ENCODE measurements at places on chromosomes 3 and 15.

GRCh38 chr15:39510001-39510701 lies 70.7 kb upstream of the THBS1 start:
- no peak for DNase-seq

DNA sequence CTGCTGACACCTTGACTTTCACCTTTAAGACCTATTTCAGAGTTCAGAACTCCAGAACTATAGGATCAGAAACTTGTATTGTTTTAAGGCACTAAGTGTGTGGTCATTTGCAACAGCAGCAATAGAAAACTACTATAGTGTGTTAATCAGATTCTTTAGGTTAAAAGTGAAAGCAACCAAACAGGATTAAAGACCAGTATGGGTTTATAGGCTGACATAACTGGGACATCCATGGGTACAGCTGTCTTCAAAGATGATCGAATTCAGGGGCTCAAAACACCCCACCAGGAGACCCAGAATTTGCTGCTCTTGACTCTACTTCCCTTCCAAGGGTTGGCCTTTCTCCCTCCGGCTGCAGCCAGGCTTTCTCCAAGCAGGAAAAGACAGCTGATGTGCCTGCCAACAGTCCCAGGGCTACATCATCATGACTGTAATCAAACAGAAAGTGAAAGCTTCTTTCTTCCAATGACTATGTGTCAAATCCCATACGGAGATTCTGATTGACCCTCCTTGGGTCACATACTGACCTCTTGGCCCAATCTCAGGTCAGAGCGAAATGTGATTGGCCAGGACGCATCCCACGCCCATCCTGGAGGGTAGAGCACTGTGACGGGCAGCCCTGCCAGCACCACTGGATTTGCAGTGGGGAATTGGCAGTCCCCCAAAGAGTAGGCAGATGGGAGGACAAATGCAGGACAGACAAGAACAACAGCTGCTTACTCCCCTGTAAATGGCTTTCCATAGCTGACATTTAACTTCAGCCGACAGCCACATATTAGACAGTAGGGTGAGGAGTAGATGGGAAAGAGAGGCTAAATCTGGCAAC lies 51.4 kb upstream of the RNF7 start:
- no peak for DNase-seq

DNA sequence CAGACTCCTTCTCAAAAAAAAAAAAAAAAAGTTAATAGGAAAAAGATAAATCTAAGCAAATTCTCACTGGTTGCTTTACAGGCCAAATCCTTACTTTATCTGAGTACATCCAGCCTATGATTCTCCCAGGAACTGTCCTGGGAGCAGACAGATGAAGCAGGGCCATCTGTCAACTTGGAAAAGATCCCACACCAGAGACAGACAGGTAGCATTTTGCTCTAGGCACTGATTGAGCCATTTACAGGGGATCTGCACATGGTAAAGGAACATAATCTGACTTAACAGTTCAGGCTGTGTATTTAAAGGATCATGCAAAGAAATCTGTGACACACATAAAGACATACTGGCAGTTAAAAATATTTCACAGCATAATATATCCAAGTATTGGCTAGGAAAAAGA lies 1006.5 kb downstream of the TBL1XR1 start:
- DNase-seq: no peak

DNA sequence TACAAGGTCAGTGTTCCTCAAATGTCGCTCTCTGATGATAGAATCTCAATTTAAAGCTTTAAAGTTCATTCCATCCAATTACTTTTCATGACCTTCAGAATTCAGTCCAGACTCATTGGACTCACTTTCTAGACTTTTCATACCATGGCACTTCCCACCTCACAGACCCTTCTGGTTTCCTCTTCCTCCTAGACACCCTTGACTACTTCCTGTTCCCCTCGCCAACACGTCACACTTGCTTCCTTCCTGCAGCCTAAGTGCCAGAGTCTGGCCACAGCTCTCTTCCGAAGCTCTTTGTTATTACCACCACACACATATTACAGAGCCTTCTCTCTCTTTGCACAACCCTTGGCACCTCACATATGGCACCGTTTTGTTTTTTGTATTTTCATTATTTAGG lies 59.1 kb upstream of the UMPS start:
- DNase-seq: no peak

- no peak for DNase-seq
Observed at GRCh38 chr15:33370623-33371020, 59.9 kb downstream of the RYR3 start.

DNA sequence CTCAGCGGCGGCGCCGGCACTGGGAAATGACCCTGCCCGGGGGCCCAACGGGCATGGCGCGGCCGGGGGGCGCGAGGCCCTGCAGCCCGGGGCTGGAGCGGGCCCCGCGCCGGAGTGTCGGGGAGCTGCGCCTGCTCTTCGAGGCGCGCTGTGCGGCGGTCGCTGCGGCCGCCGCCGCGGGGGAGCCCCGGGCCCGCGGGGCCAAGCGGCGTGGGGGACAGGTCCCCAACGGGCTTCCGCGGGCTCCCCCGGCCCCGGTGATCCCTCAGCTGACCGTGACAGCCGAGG lies 172 bp downstream of the ITPKA start:
- no peak for DNase-seq

DNA sequence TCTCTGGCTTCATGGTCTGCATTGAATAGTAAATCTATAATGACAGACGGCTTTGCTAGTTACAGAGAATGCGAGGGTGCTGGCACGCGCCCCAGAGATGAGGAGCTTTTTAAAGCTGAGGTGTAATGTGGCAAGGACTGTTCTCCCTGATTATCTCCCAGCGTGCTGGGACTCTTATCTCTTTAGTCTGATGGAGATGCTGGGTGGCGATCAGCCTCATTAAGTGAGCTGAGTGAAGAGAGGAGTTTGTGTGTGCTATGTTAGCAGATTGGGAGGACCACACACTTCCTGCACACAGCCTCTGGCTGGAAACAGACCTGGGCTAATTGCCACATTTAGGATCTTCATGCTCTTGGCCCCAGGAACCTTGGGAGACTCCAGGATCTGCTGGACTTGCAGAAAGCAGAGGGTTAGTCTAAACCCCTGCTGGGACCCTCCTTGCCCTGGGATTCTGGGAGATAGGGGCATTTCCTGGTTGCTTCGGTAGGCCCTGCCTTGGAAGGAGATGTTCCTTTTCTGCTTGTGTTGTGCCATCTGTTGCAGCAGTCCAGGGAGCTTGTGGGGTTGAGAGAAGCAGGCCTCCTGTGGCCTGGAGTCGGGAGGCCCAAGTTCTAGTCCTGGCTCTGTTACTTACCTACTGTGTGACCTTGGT lies 15.0 kb downstream of the PDIA5 start:
- no peak for DNase-seq

DNA sequence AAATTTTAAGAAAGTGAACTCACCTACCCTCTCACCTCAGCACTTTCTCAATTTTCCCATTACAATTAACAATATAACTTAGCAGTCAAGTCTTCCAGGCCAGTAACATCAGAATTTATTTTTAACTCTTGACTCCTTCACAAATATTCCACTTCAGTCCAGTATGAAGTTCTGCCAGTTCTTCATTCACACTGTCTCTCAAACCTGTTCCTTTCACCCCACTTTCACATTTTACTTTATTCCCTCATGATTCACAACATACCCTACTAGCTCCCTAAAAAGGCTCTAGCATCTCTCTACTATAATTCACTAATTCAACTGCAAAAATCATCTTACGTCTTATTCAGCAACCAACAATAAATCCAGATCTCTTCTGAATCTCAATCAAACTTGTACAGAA lies 3.8 kb downstream of the GSK3B start:
- DNase-seq: no peak

DNA sequence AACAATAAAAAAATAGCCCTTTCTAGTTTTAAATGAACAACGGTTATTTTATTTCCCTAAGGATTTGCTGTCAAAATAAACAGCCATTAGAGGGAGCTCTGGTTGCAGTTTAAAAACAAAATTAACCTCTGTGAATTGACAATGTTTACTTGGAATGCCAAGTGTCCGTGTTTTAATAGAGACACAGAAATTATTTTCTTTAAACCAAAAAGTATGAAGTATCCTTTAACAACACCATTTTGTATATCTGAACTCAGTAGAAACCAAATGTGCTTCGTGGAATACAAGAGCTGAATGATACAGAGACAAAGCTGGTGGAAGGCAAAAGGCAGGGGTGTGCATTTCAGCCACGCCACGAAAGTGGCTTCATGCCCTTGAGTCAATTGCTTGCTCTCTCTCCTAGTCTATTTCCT lies 74.4 kb downstream of the MOBP start:
- peak; percentile 4 for DNase-seq

- DNase-seq: no peak
Observed at GRCh38 chr3:77468626-77469020, 428.7 kb downstream of the ROBO2 start.

GRCh38 chr3:15498431-15499214 lies 22.9 kb downstream of the COLQ start:
- DNase-seq: no peak

DNA sequence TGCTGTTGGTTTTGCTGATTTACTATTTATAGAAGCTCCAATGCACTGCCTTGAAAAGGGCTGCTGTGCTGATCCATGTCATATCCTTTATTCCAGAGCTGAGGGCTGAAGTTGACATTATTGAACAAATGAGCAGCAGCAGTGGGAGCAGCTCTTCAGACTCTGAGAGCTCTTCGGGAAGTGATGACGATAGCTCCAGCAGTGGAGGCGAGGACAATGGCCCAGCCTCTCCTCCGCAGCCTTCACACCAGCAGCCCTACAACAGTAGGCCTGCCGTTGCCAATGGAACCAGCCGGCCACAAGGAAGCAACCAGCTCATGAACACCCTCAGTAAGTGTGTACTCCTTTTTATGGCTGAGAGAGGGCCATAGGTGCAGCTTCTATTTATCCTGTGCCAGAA lies 8.8 kb downstream of the EAF1 start:
- DNase-seq: no peak

DNA sequence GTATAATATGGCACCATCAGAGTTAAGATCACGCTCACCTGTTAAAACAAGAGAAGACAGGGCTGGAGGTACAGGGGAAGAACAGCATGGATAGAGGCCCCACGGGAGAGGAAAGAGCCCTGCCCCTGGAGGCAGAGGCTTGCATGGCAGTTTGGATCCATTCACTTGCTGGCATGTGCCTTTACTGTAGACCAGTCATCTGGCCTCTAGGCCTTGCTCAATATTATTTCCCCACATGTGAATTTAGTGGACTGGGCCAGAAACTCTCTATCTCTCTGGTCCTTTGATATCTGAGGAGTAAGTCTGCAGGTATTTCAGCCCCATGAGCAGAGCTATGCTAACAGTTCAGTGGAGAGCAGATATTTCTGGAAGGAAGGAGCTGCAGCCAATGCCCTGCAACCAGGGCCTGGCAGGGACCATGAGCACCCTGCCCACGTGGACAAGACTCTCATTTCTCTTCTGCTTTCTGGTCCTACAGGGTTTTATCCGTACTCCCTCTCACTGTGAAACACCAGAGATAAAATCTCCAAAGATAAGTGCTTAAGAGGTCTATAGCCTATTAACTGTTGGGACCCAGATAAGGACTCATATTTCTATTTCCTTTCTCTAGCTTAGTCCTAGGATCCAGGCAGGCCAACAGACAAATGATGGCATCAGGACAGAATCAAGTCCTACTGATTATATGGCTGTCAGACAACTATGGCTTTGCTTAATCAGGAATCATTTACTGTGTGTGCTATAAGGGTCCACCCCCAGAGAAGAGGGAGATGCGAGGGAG lies 65.0 kb downstream of the CLDN11 start:
- no peak for DNase-seq

DNA sequence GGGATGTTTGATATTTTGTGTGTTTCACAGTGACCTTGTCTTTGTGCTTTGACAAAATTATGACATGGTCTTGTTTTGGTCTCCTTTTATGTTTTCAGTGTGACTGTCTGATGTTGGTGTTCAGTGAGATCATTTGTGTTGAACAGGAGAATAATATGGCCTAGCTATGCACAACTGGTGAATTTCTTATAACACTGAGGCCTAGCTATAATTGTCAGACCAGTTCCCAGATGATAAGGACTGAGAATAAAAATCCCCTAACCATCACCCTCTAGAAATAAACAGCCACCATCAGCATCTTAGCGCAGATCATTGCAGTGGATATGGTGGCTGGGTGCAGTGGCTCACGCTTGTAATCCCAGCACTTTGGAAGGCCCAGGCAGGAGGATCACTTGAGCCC lies 66.8 kb upstream of the LIMD1 start:
- DNase-seq: no peak

DNA sequence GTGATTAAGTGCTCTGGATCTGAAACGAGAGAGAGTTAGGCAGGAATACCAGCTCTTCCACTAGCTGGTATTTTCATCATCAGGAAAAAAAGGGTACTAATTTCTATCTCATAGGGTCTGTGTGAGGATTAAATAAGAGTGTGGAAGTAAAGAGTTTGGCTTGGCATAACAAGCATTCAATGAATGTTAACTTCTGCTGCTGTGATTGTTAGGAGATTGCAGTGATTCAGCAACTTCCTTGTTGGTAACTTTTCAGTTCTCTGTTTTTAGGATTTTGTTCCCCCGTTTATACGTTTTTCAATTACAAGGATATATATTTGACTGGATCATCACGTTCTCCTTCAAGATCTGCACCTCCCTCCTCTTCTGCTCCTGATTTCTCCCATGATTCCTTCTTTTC lies 65.9 kb upstream of the MYO5C start:
- DNase-seq: no peak

GRCh38 chr15:70477750-70478250 lies 285.6 kb downstream of the UACA start:
- no peak for DNase-seq

GRCh38 chr3:184685646-184686045 lies 26.2 kb downstream of the MAGEF1 start:
- no peak for DNase-seq

- DNase-seq: no peak
Observed at GRCh38 chr3:187919048-187919447, 173.8 kb upstream of the BCL6 start.

DNA sequence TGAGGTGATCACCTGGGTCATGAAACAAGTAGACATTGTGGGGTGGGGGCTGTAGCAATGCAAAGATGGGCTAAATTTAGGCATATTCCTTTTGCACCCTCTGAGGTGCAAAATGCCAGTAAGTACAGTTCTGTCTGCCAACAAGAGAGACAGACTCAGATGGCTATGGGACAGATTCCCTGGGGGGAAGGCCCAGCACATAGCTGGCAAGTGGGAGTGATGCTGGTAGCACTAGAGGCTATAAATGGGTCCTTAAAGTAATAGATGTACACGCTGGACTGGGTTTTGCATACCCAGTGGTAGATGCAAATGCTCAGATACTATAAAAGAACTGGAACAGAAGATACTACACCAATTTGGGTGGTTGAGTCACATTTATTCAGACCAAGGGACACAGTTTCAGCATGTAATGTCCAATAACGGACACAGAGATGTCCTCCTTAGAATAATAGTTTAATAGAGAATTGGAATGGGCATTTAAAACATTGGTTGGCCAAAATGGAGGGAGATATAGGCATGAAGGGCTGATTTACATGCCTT lies 67.4 kb upstream of the RNU6-1 start:
- no peak for DNase-seq
